Hematopoietic multipotent progenitor cell treated with erythropoietin and hydrocortisone succinate and interleukin-3 and kit ligand, for 6 days (in vitro differentiated cells): ENCODE measurements at places on chromosomes 11 and 22.

GRCh38 chr11:128618603-128619002, 31.2 kb upstream of the ETS1 start:
- no peak for DNase-seq

GRCh38 chr11:47786373-47786772, 19.2 kb upstream of the FNBP4 start:
- peak; percentile 23 for DNase-seq

GRCh38 chr22:30605449-30606110, 1.4 kb upstream of the TCN2 start:
- peak; percentile 84 for DNase-seq

- DNase-seq = peak; percentile 54
Measured at GRCh38 chr11:12122083-12122482, 11.7 kb downstream of the MICAL2 start.

DNA sequence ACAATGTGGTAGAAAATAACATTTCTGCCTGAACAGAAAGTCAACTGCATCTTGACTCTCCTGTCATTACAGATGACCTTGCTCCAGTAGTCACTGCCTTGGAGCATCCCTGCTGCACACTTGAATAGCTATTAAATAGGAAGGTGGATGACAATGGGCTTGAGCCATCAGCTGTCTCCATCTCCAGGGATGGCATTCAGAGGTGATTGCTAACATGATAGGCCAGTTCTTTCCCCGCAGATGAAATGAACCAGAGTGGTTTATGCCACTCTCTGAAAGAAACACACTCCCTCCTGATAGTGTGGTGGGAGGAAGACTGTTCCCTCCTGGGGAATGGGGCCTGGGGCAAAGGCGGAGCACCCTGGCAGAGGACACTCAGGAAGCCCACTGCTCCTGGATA, 57.1 kb upstream of the OLFML1 start:
- DNase-seq = no peak

DNA sequence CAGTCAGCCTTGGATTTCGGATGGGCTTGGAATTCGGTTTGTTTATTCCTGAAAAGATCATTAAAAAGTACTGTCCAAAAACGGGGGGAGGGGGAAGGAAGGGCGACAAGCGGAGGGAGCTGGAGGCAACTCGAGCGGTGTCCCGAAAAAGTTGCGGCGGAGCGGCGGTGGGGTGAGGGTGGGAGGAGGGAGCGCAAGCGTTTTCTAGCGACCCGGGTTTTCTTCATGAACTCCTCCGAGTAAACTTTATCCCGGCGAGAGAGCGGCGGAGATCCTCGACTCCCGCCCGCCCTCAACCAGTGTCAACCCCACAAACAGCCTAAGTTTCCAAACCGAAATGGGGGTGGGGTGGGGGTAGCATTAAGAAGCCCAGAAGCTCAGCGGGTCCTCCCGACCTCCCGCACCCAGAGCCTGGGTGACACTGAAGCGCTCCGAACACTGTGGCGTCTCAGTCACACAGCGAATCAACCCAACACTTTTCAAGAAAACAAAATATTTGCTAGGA, 133.0 kb upstream of the C11orf58 start:
- peak; percentile 56 for DNase-seq
